Daoy (cell line): ENCODE measurements at places on chromosomes 2 and 18. TPM values are rescaled to one million over a fixed set of nuclear protein-coding genes. Genes with fewer than 3 reads are reported as not detected.

Gene RAB6C
- total RNA-seq = not detected in 2 replicates

Gene EPAS1
- total RNA-seq = 2.4 and 3.4 TPM in 2 replicates

Gene ANKRD53
- not detected in 2 replicates for total RNA-seq

Gene HOXD10
- 14.8 and 18.6 TPM in 2 replicates for total RNA-seq

Gene CHRNG
- total RNA-seq = not detected in 2 replicates

Gene GAD1
- total RNA-seq = 8.6 and 11.7 TPM in 2 replicates

Gene CAPN10
- total RNA-seq = 23.8 and 28.3 TPM in 2 replicates

Gene TOGARAM2
- total RNA-seq = 0.29 TPM in 1 of 2 replicates, not detected in the other

Gene ASB18
- not detected in 2 replicates for total RNA-seq

Gene HRH4
- 0.06 TPM in 1 of 2 replicates, not detected in the other for total RNA-seq

Gene SPAG16
- total RNA-seq = 14.3 and 16.6 TPM in 2 replicates

Gene NGEF
- total RNA-seq = 0.17 and 3.3 TPM in 2 replicates

Gene C2orf78
- under 0.01 TPM in 1 of 2 replicates, not detected in the other for total RNA-seq

Gene CCDC150
- total RNA-seq = 12.0 and 12.1 TPM in 2 replicates

Gene TSPYL6
- not detected in 2 replicates for total RNA-seq

Gene ALPP
- 0.03 TPM in 1 of 2 replicates, not detected in the other for total RNA-seq

Gene LYPD1
- total RNA-seq = 130 and 153 TPM in 2 replicates

Gene PLCD4
- 0.06 TPM in 1 of 2 replicates, not detected in the other for total RNA-seq

Gene UBR3
- total RNA-seq = 16.3 and 19.7 TPM in 2 replicates

Gene ZAP70
- total RNA-seq = 0.33 and 0.46 TPM in 2 replicates

Gene ICA1L
- 0.36 and 0.74 TPM in 2 replicates for total RNA-seq

Gene MC4R
- total RNA-seq = not detected in 2 replicates

Gene SLC38A11
- total RNA-seq = not detected in 2 replicates

Gene RAB11FIP5
- total RNA-seq = 18.0 and 20.6 TPM in 2 replicates

Gene NBEAL1
- total RNA-seq = 11.0 and 17.6 TPM in 2 replicates
